ENCODE measurements at places on chromosomes 12 and 14.
A peak's percentile ranks its signal among the peaks of the same experiment; 100 is the strongest.

DNA sequence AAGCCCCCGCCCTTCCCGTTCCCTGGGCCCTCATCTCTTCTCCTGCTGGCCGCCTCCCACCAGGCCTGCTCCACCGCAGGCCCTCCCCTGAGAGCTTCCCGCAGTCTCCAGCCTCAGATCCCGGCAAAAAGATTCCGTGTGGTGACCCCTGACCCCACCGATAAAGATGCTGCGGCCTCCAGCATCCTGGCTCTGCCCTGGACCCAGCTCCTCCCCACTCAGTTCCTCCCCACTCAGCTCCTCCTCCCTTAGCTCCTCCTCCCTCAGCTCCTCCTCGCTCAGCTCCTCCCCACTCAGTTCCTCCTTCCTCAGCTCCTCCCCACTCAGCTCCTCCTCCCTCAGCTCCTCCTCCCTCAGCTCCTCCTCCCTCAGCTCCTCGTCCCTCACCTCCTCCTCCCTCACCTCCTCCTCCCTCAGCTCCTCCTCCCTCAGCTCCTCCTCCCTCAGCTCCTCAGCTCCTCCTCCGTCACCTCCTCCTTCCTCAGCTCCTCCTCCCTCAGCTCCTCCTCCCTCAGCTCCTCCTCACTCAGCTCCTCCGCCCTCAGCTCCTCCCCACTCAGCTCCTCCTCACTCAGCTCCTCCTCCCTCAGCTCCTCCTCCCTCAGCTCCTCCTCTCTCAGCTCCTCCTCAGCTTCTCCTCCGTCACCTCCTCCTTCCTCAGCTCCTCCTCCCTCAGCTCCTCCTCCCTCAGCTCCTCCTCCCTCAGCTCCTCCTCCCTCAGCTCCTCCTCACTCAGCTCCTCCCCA is 17.0 kb downstream of the NOC4L start:
- no peak for DNase-seq

DNA sequence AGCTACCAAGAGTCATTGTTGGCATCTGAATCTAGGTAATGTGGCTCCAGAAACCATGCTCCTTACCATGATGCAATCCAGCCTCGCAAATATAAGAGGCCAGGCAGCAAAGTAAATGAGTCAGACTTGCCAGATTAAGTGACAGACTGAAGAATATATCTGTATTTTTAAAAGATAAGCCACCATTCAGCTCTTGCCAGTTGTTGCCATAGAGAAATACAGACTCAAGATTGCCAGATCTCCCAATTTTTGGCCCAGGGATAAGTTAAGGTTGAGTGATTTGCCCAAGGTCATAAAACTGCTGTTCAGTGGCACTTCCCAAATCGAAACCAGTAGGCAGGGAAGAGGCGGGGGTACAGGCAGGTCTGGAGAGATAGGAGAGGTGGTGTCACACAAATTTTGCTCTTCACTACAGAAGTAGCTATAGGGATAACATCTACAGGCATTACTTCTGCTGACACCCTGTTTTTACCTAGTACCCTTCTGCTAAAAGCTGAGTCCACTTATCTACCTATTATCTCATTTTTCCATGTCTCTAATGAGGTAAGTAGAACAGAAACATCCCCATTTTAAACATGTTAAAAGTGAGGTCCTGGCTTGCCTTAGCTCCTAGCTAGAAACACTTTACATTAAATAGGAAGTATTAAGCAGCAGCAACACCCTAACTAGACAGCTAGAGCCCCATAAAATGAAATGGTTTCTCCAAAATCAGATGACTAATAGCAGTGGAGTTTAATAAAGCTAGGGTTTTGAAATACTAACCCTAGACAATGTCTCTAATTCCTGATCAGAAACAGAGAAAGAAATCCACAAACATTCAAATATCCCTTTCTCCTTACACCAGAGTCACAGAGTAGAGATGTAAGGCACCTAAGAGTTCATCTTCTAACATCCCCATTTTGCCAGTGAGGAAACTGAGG is 19.5 kb downstream of the DCAF5 start:
- no peak for DNase-seq

DNA sequence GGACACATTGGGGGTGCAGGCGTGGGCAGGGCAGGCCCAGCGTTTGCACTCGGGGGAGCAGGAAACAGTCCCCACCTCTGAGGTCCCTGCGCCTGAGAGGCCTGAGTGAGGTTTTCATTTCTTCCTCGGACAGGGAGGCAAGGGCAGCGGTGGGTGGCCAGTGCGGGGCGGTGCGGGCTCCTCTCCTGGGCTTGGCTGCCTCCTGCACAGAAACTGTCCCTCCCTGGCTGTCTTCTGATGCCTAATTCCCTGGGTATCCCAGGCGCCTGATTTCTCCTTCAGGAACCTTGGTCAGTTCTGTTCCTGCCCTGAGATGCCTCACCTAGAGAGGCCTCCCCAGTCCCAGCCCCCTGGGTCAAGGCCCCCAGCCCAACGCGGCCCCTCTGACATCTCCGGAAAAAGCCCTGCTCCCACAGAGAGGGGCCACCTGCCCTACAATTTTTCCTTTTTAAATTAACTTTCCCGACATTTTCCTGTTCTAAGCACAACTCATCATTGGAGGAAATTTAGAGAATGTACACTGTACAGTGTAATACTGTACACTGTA is 260.3 kb downstream of the ADGRD1 start:
- DNase-seq = no peak

GRCh38 chr14:77027538-77028383 is 747 bp downstream of the IRF2BPL start:
- no peak for DNase-seq

DNA sequence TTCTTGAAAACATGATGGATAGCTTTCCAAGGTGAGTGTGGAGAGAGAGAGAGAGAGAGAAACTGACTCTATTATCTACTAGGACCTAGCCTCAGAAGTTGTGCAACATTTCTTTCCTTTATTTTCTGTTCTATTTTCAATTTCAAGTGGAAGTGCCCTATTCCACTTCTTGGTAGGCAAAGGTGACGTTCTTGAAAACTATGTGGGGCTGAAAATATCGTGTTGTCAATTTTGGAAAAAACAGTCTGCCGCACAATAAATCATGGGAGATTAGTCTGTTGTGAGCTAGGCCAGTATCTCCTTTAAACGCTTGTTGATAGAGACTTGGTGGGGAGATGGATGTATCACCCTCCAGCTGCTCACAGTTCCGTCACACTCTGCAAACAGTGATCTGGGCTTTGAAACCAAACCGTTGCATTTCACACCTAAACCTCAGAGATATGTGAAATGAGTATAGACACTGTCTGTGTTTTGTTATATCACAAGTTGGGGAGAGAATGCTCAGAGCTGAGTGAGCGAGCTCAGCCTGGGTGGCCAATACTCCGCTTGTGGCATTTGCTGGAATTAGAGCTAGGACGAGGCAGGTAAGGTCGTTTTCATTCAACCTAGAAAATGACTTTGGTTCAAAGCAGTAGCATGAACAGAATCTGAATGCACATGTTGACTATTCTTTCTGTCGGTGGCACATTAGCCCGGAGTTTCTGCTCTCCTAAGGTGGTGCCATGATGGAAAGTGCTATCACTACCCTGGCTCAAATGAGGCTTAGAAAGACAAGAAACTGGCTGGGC is 75.1 kb upstream of the ST8SIA1 start:
- no peak for DNase-seq

GRCh38 chr12:47359310-47360092 is 279.7 kb upstream of the AMIGO2 start:
- DNase-seq = no peak

- DNase-seq = peak; percentile 60
Measured at GRCh38 chr12:15856097-15856982, 25.8 kb upstream of the STRAP start.

- DNase-seq = no peak
Measured at GRCh38 chr12:116144384-116144783, 133.1 kb downstream of the MED13L start.

DNA sequence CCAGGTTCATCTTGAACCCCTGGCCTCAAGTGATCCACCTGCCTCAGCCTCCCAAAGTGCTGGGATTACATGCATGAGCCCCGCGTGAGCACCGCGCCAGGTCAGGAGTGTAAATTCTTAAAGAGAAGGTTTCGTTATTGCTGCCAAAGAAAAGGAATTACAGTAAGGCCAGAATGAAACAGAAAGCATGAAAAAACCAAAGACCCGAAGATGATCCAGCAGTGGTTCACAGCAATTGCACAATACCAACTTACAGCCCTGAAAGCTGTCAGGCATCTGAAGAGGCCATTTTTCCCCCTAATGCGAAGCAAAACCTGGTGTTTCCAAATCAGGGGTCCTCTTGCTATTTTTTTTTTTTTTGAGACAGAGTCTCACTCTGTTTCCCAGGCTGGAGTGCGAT is 10.3 kb downstream of the RBM23 start:
- no peak for DNase-seq

- DNase-seq = no peak
Measured at GRCh38 chr14:73058922-73059673, 764 bp downstream of the RBM25 start.

GRCh38 chr12:12546314-12546772 is 16.3 kb downstream of the DUSP16 start:
- no peak for DNase-seq

- DNase-seq = no peak
Measured at GRCh38 chr12:77782034-77782433, 48.7 kb upstream of the NAV3 start.

DNA sequence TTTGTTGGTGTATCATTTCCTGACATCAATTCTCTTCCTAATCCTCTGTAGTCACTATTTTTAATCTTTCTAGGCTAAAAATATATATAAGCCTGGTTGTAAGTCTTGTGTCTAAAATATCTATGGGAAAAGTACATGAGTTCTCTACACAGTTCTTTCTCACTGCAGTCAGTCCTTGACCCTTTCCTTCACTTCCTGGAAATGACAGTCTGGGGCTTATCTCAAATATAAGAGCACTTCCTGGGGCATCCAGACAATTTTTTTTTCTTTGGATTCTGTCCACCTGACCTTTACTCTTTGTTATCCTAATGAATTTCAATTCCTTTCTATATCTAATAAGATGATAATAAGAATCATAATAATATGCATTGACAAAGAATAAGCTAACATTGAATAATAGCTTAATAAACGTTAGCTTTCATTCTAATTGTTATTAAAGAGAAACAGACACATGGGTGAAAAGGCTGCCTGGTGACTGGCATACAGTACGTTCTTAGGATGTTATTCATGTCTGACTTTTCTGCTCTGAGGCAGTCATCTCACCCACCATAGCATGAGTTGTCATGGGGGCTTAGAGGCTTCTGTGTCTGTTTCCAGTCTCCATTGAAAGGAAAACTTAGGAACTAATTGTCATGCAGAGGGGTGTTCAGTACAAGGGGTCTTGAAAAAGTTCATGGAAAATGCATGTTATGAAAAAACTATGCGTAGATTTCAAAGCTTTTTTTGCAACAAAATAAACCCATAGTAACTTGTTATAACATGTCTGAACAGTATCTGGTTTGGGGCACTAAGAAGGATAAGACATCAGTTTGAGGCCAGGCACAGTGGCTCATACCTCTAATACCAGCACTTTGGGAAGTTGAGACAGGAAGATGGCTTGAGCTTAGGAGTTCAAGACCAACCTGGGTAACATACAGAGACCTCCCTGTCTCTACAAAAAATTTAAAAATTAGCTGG is 66.2 kb upstream of the DNM1L start:
- no peak for DNase-seq

DNA sequence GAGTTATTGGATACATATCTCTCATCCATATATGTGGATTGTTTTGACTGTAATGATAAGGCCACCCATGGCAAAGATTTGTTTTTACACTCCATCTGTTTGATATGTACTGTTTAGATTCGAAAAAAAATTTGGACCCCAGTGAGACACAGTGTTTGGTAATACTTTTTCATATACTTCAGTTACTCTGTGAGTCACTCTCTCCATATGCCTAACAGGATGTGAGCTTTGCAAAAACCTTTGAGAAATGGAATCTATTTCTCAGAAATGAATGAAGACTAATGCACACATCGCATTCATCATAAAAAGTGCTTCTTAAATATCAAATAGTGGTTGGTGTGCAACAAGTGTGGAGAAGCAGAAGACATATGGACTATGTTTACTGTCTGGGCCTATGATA is 781.5 kb downstream of the SLC6A15 start:
- peak; percentile 0 for DNase-seq

DNA sequence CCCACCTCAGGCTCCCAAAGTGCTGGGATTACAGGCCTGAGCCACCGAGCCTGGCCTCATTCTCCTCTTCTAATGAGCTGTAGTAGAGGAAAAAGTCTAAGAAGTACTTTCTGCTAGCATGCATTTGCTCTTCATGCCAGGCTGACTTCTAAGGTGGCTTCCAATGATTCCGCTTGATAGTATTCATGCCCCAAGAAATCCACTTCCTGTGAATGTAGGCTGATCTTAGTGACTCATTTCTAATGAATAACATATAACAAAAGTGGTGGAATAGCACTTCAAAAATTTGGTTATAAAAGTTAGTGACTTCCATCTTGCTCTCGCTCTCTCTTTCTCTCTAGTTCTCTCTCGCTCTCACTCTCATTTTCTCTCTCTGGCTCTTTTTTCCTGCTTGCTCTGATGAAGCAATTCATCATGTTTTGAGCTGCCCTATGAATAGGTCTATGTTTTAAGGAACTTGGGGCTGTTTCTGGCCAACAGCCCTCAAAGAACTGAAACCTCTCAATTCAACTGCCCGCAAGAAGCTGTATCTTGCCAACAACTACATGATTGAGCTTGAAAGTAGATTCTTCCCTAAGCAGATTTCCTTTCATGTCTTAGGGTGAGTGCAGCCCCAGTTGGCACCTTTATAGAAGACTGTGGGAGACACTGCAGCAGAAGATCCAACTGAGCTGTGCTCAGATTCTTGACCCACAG is 282.9 kb downstream of the RMST start:
- no peak for DNase-seq

DNA sequence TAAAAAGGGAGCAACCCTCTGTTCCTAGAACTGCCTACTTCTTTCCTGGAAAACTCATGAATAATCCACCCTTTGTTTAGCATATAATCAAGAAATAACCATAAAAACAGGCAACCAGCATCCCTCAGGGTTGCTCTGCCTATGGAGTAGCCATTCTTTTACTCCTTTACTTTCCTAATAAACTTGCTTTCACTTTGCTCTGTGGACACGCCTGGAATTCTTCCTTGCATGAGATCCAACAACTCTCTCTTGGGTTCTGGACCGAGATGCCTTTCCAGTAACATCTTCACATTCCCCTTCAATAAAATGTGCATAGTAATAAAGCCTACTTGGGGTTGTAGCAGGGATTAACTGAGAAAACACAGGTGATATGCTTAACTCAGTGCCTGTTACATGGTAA is 286.4 kb upstream of the AMIGO2 start:
- DNase-seq = no peak

DNA sequence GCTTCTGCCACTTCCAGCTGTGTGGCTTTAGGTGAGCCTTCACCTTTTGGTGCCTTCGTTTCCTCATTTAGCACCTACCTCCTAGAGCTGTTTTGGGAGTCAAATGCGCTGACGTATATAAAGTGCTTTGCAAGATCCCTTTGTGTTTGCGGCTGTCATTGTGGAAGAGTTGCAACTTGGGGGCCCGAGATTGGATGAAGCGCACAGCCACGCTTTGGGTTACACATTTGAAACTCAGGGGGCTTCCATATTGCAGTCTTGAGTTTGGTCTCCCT is 636 bp upstream of the ARL6IP4 start:
- DNase-seq = no peak
